ENCODE measurements at places on chromosomes 12 and 14.
A peak's percentile ranks its signal among the peaks of the same experiment; 100 is the strongest.

DNA sequence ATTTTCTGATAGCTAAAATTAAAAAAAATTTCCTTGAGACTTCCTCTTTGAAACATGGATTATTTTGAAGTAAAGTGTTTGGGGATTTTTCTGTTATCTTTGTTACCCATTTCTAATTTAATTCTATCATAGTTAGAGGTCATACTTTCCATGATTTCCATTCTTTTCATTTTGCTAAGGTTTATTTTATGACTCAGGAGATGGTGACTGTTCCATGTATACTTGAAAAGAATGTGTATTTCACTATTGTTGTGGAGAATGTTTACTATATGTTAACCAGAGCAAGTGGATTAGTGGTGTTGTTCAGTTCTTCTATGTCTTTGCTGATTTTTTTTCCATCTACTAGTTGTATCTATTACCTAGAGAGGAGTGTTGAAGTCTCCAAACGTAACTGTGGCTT is 250.5 kb upstream of the PELI2 start:
- DNase-seq, result no peak

- DNase-seq, result no peak
These were observed 3.2 kb upstream of the PAH start for GRCh38 chr12:102920271-102920670.

GRCh38 chr14:69917287-69917686 is 38.1 kb downstream of the SMOC1 start:
- DNase-seq, result no peak

GRCh38 chr12:124655048-124655697 is 87.8 kb upstream of the NCOR2 start:
- peak; percentile 87 for DNase-seq

GRCh38 chr14:79573486-79573885 is 637.8 kb downstream of the DIO2 start:
- DNase-seq, result no peak

GRCh38 chr14:73232984-73233383 is 4.3 kb upstream of the PAPLN start:
- peak; percentile 48 for DNase-seq

DNA sequence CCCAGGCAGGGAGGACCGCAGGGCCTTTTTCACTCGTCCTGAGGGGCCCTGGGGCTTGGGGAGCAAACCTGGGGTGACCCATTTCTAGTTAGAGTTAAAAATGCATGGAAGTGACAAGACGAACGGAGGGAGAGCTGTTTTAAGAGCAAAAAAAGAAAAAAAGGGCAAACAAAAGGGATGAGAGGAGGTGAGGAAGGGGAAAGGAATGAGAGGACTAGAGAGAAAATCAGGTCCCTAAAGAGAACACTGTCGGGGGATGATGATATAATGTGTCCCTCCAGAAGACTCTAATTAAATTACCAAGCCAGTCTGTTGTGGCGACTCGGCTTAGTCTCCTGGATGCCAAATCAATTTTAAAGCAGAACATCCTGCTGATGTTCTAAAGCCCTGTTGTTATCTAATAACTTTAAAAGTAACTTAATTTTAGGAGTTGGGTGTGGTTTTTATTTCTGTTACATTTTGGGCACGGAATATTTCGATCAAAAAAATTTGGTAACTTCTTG is 1.1 kb downstream of the ANO6 start:
- no peak for DNase-seq

DNA sequence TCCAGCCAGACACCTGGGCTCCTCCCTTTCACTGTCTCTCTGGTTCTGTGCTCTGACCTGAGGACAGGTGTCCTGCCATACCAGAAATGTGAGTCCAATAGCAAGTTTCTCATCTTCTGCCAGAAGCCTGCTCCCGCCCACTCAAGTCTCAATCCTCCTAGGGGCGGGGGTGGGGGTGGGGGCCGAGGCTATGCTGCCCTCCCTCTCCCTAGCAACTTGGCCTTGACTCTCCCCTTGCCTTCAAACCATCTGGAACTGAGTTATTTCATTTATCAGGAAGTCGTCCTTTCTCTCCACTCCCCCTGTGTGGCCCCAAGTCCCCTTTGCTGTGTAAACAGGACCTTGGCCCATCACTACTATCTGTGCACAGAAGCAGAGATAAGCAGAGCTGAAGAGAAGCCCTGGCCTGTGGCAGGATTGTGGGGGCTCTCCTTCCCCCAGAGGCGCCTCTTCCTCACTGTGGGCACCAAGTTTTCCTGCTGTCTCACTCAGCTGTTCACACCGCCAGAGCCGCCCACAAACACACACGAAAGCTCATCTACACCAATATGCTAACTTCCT is 117.1 kb downstream of the DPF3 start:
- DNase-seq, result no peak

DNA sequence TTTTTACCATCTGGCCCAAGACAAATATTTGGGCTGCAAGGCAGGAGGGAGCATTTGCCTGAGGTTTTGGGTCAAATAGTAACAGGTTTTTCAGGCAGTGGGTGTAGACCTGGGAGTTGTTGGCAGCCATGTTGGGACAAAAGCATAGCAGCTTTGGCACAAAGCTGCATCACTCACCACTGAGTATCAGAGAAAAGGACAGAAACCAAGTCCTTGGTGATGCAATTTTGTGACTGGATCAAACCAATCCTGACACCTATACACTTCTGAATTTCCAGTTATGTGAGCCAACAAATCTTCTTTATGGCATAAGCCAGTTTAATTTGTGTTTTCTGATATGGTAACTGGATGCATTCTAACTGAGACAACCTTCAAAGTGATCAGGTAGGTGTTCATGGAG is 144.8 kb upstream of the KRR1 start:
- DNase-seq, result no peak

- DNase-seq, result no peak
These were observed 98.1 kb downstream of the KLRB1 start for GRCh38 chr12:9509464-9510161.

GRCh38 chr12:81208187-81208911 is 130.5 kb downstream of the ACSS3 start:
- DNase-seq, result no peak

- DNase-seq, result no peak
These were observed 348.8 kb downstream of the KCNH5 start for GRCh38 chr14:62696331-62696924.

DNA sequence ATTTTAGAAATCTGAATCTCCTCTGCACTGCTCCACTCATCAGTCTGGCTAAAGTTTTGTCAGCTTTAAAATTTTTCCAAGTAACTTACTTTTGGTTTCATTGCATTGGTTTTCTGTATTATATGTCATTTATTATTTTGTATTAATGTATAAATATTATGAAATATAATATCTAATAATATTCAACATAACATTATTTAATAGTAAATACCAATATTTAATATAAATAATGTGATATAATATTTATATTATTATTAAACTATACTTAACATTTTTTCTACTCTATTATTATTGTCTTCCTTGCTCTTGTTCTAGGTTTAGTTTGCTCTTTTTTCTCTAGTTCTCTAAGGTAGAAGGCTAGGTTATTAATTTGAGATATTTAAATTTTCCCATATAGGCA is 512.1 kb downstream of the AACS start:
- no peak for DNase-seq

GRCh38 chr12:1289371-1290155 is 298.5 kb downstream of the ERC1 start:
- DNase-seq, result no peak

GRCh38 chr14:79201564-79202207 is 1009.6 kb downstream of the DIO2 start:
- DNase-seq, result no peak

GRCh38 chr12:92369636-92370035 is 224.0 kb upstream of the BTG1 start:
- DNase-seq, result no peak

DNA sequence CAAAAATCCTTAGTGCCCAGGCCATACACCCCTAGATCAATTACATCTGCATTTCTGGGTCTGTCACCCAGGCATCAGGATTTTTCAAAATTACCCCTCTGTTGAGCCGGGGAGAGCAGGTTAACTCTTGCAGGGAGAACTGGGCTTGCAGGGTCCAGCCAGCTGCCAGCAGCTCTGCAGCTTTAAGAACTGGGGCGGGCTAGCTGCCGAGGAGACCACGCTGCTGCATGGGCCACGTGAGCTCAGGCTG is at the start of gene DGLUCY:
TSS of gene DGLUCY (plus strand) at position 245 of the 250 bp plus-strand sequence. CDS start 46,222 bp downstream, outside the sequence.
- peak; percentile 94 for DNase-seq

GRCh38 chr14:97025722-97026121 is 228.5 kb downstream of the VRK1 start:
- no peak for DNase-seq

- DNase-seq, result no peak
These were observed 42.5 kb downstream of the CCDC88C start for GRCh38 chr14:91374879-91375702.

DNA sequence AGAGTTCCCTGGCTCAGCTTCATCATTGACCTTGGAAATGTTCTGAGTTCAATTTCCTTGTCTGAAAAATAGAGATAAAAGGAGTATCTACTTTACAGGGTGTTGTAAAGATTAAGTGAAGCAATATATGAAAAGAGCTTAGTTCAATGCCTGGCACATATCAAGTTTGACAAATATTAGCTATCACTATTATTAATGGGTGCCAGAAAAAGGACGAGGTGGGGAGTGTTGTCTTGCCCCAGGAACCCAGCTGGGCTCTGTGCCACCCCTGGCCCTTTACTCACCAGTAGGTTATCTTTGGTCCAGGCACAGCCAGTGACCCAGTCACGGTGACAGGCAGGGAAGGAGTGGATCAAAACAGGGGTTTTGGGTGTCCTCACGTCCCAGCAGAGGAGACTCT is 32.0 kb downstream of the PARP2 start:
- DNase-seq, result no peak

DNA sequence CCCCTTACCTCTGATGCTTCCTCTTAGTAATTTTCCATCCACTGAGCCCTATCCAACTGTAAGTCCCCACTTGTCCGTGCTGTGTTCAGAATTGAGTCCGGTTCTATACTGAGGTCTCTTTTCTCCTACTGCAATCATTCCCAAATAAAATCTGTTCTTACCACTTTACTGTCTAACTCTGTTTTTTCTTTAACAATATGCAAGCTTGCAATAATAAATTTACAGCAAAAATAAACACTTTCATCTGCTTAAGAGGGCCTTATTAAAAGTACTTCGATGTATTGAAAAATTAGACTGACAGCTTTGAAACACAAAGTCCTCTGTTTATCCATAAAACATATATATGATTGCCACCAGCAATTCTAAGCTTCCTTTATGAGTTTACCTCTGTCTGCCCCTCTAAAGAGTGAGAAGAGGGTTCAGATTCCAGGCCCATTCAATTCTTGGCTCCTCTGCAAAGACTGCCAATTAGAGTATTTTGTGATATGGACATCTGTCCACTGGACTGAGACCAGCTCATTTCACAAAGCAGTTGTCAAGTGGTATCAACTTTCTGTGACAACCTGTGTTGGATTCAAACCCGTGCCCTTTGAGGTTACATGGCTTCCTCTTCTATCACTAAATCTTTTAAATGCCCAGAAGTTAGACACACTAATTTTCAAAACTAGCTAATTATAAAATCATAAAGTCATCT is 39.9 kb upstream of the G2E3 start:
- no peak for DNase-seq

- no peak for DNase-seq
These were observed 72.8 kb downstream of the IRF2BPL start for GRCh38 chr14:76955575-76956315.

DNA sequence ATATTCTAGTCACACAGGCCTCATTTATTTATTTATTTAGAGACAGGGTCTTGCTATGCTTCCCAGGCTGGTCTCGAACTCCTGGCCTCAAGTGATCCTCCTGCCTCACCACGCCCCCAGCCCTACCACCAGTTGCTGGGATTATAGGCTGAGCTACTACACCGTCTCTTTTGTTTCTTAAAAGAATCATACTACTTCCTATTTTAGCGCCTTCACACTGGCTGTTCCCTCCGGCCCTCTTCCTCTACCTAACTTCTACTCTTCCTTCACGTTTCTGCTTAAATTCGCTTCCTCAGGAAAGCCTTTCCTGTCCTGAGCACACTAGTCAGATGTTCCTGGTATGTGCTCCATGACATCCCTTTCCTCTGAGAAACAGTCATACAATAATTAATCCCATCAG is 6.4 kb upstream of the MRPL42 start:
- DNase-seq, result no peak

GRCh38 chr14:40656311-40656710 is 950.4 kb upstream of the LRFN5 start:
- no peak for DNase-seq

- no peak for DNase-seq
These were observed 81.2 kb downstream of the PCNX1 start for GRCh38 chr14:70988452-70988851.

GRCh38 chr12:56288705-56289387 is 11.3 kb downstream of the CS start:
- DNase-seq, result no peak

GRCh38 chr12:123063535-123063934 is 83.1 kb downstream of the ARL6IP4 start:
- no peak for DNase-seq

DNA sequence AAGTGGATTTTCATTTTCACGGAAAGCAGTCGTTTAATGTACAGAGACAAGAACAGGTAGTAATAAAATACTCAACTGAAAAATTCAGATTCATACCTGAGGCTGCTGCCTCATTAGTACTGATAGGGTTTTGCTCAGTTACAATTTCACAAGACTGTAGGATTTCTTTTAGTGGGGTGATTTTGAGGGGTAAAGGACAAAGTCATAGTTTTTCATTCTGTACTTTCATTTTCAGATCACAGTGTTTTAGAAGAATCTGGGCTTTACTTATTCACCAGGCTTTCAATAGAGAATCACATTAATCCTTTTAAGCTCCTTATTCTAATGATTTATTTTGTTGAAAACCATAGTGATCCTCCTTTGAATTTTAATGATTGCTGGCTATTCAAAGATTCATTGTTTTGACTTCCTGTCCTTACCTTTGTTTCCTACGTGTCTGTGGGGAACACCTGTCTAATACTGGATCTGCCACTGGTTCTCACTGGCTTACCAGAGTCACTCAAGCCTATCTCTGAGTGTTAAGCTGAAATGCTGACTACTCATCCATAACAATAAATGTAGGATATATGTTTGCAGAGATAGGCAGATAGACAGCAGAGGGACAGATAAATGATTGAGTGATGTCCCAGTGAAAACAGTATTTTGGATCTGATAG is 243.8 kb upstream of the NPAS3 start:
- DNase-seq, result no peak

GRCh38 chr14:98161356-98161755 is 1110.6 kb downstream of the BCL11B start:
- no peak for DNase-seq

DNA sequence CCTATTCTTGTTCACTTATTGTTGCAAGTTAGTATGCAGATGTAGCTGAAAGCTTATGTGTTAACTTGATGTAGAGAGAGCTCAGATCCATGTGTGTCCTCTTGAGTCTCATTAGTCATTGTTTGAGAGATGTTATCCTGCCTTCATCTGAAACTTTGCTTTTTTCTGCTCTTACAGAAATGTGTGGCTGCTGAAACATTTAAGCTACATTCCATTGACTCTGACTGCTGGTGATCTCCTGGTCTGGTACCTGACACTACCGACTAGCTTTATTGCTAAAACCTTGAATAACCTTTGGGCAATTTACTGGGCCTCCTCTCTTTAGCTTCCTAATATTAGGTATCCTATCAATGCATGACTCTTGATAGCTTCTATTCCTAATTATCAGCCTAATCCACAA is 705.6 kb upstream of the FOXG1 start:
- no peak for DNase-seq

GRCh38 chr12:46460682-46461210 is 88.2 kb upstream of the SLC38A2 start:
- DNase-seq, result no peak
